Fibroblast of lung (primary cell): ENCODE measurements at places on chromosomes 6 and 20.

DNA sequence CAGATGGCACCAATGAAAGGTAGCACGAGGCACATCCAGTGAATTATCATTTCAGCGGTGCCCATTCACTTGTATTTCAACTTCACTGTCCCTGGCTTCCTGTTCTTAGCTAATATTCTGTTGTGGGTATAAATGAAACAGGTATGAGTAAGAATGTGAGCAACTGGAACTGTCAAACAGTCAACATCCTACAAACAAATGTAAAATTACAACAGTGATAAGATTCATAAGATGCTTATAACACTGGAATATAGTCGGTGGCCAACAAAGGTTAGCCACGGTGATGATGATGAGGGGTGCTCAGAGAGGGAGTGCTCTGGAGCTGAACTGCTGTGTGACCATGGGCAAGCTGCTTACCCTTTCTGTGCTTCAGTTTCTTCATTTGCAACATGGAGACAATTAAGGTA, 74.9 kb upstream of the TOX2 start:
- DNase-seq = no peak

- DNase-seq = no peak
These were observed 28.3 kb upstream of the CD83 start for GRCh38 chr6:14089224-14089623.

DNA sequence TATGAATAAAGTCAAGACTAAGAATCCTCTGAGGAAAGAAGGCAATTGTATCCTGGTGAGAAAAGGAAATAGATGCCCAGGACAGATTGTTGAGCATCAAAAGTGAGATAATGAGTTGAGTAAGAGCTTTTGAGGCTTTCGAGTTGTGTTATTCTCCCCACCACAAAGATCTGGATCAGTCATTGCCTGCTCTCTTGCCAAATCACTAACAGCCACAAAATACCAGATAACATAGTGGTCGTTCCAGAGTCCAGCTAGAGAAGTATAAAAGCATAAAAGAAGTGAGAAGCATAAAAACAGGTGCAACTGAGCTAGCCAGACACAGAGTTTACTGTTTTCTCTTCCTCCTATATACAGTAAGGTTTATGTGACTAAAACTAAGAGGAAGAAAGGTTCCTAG, 4.9 kb downstream of the SPINT4 start:
- peak; percentile 66 for DNase-seq

DNA sequence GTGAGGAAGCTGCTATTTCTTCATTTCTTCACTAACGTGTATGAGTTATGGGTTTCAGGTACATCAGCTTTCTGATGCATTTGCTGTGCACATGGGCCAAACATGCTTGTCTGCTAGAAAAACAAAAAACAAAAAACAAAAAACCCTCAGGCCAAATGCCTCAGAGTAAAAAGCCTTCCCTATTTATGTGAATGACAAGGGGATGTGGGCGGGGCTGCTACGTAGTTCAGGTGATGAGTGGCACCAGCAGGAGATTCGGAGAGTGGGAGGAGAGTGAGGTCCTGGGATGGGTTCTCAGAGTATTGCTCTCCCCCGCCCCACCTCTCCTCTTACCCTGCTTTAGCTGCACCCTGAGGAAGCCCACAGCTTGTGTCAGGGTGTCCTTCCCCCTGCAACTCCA, 596.8 kb upstream of the JAG1 start:
- DNase-seq = no peak

DNA sequence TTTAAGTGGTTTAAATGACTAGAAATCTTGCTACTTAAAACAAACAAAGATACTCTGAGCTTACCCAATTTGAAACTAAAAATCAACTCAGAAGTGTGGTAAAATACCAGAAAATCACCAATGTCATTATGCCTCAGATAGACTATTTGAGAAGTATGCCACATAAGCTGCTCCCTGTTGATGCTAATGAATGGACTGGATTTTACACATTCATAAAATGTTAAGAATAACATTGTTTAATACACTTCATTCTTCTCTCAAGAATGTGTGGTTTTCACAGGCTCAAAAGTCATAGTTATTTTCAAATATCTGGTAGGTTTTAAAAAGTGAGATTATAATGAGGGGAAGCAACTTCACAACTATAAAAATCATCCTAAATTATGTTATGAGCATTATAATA, 170.6 kb downstream of the TASP1 start:
- no peak for DNase-seq

DNA sequence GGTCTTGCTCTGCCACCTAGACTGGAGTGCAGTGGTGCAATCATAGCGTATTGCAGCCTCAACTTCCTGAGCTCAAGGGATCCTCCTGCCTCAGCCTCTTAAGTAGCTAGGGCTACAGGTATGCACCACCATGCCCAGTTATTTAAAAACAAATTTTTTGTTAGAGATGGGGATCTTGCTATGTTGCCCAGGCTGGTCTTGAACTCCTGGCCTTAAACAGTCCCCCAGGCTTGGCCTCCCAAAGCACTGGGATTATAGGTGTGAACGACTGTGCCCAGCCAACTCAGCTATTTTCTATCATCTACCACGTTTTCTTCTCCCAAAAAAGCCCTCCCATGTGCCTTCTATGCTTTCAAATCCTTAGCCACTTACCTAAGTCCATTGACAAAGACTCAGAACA, 243.7 kb upstream of the SOX4 start:
- DNase-seq = no peak

GRCh38 chr6:88823998-88824397, 139.4 kb downstream of the RNGTT start:
- peak; percentile 69 for DNase-seq

DNA sequence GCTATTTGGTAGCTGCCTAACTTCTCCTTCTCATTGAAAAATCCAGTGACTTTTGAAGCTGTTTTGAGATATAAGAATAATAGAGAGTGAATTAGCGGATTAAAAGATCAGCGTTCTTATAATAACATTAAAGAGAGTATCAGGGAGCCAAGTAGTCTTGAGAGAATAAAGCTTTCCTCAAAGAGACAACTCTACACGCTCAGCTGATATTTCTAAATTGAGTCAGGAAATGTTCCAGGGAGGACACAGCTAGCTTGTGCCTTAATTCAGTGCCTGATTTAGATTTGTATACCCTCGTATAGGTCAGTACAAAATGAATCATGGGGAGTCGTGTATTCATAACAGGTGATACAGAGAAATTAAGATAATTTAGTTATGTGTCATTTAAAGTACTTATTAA, 75.1 kb upstream of the QKI start:
- DNase-seq = no peak

- DNase-seq = no peak
These were observed 309.3 kb downstream of the CLIC5 start for GRCh38 chr6:45706319-45706718.

DNA sequence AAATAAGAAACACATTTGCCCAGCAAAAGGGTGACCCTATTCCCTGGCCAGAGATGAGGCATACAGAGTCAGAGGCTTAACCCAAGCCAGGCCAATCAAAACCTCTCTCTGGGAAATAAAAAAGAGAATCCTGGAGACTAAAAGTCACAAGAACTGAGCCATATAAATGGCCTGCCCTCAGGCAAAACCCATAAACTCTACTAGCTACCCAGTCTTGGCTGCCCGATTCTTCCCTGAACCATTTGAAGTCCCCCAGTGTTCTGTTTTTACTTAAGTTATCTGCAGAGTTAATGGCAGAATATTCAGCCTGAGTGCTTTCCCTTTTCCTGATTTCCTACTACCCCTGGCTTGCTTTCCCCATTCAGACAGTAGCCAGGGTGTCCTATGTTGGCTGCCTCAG, 13.9 kb downstream of the KCNK15 start:
- no peak for DNase-seq

GRCh38 chr6:55433446-55434130, 106.3 kb downstream of the GFRAL start:
- peak; percentile 89 for DNase-seq

- peak; percentile 81 for DNase-seq
These were observed 30.0 kb upstream of the ZNF217 start for GRCh38 chr20:53623454-53624211.

GRCh38 chr6:43277643-43278523, 20.2 kb upstream of the SLC22A7 start:
- no peak for DNase-seq

DNA sequence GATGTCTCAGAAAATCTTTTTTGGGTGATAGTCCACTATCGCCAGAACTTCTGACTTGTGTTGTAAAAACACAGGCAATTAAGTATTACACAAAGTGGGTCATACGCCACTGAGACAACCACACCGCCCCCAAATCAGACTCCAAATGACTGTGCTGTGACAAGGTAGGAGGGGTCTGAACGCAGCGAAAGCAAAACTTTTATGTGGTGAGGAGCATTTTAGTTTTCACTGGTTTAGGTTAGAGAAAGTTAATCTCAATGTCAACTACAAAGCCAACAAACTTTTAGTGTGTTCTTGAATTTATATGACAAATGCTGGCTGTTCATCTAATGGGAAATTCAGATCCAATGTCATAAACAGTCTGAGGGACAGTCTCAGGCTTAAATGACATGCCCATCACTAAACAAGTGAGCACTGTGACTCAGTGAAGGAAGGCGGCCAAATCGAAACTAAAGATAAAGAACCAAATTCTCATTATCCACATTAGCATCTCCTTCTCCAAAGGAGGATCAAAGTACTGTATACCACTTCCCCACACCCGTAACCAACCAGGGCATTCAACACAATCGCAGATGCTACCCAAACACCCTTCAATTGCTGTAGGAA, 186.7 kb downstream of the GJA10 start:
- no peak for DNase-seq

DNA sequence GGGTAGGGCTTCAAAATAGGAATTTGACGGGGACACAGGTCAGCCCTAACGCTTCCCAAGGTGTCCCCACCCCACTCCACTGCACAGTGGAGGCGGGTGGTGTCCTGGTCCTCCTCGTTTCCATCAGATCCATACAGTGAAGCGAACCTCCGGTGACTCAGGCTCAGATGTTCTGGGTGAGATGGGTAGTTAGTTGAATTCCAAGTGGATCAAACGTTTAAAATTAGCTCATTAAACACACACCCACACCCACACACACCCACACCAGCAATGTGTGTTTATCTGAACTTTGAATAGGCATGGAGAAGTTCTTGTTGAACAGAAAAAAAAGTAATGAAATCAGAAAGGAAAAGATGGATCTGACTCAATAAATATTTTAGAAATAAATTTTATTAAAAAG, 58.9 kb downstream of the CDH4 start:
- no peak for DNase-seq

DNA sequence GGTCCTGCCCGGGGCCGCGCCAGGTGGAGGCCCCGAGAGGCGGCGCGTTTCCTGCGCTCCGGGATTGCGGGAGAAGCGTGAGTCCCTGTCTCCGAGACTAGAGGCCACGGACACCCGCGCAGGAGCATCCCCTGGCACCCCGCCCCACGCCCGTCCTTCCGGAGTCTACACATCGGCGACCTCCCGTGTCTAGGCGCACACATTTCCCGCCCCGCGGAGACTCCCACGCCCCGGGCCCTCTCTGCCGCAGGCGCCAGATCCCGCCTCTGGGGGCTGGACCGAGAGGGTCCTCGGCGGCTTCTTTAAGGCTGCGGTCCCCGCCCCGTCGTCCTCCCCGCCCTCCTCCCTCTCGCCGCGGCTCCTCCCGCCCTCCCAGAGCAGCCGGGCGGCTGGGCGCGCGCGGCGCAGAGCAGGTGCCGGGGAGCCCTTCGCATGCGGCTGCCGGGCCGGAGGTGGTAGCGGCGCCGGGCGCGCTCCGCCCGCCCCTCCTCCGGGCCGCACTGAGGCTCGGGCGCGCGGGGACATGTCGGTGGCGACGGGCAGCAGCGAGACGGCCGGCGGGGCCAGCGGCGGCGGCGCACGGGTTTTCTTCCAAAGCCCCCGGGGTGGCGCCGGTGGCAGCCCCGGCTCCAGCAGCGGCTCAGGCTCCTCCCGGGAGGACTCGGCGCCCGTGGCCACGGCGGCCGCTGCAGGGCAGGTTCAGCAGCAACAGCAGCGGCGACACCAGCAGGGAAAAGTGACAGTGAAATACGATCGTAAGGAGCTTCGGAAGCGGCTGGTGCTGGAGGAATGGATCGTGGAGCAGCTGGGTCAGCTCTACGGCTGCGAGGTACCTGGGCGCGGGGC, at the start of gene PPP1R14C:
PPP1R14C (plus strand) TSS at position 375 of the 846 bp plus-strand sequence; CDS start at position 524, 149 bp downstream.
- no peak for DNase-seq

- DNase-seq = no peak
These were observed 108.4 kb downstream of the FOXF2 start for GRCh38 chr6:1497761-1498105.

DNA sequence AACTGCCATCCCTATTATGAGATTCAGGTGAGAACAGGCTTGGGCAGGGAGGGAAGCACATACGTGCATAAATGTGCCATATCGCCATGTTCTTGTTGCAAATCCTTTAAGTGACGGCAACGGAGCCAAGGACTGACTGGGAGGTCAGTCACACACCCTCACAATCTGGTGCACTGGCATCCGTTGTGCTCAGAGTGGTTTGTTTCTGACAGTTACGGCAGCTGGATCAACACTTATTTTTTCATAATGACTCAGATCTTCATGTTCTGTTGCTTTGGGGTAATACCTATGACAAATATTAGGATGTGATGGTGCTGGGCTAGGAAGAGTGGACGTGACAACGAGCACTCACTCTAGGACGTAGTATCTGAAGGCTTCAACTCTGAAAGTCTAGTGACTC, 56.2 kb upstream of the PREP start:
- DNase-seq = peak; percentile 52
